Stimulated activated naive CD8-positive, alpha-beta T cell treated with anti-CD3 and anti-CD28 coated beads, Interleukin-15, amount 100 ng/mL, for 72 hours (primary cell): ENCODE measurements at places on chromosomes 11 and 22.
A peak's percentile ranks its signal among the peaks of the same experiment; 100 is the strongest.

- no peak for DNase-seq
Measured at GRCh38 chr11:105226766-105227165, 87.2 kb upstream of the CARD18 start.

- DNase-seq, result no peak
Measured at GRCh38 chr11:60981515-60981914, 10.0 kb downstream of the CD6 start.

GRCh38 chr22:42365942-42366695 is 66.1 kb downstream of the NFAM1 start:
- no peak for DNase-seq

DNA sequence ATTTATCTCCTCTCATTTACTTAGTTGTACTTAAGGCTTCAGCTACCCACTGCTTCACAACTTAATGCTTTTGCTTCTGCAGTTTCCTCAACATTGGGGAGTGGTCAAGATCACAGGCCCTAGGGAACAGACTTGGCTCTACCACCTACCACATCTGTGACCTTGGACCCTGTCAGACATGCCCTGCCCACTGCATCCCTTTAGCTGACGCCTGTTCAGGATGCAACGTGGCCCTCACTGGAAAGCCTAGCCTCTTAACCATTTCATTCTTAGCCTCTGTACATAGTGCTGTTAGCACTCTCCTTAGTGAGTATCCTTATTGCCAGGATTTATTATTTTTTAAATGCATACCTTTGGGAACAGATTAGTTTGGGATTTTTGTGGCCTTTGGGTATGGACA is 34.4 kb downstream of the TNRC6B start:
- DNase-seq, result no peak

GRCh38 chr11:44564670-44565210 is 723 bp upstream of the CD82 start:
- DNase-seq, result peak; percentile 20

GRCh38 chr22:21447694-21448402 is 19.3 kb upstream of the TMEM191C start:
- DNase-seq, result no peak

DNA sequence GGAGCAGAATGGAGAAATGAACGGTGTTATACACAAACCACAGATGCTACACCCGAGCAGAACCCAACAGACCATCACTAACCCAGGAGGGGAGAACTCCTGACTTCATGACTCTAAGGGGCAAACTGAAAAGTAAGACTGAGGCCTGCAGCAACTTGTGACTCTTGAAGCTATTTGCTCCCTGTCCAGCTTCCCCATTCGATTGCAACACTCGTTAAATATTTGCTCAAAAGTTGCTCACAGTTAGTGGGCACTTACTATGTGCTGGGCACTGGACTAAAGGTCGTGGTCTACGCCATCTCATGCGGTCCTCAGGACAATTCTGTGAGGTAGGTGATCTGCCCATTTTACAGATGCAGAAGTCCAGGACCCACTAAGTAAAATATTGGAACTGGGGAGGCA is 9.5 kb upstream of the ADA2 start:
- DNase-seq, result no peak

GRCh38 chr11:834371-835316 is 1.9 kb downstream of the CD151 start:
- DNase-seq, result no peak

GRCh38 chr11:108939135-108939534 is 274.3 kb downstream of the DDX10 start:
- no peak for DNase-seq

- no peak for DNase-seq
Measured at GRCh38 chr11:33892906-33893594, 1.2 kb upstream of the LMO2 start.

- DNase-seq, result no peak
Measured at GRCh38 chr11:132632641-132633124, 899.6 kb downstream of the OPCML start.

DNA sequence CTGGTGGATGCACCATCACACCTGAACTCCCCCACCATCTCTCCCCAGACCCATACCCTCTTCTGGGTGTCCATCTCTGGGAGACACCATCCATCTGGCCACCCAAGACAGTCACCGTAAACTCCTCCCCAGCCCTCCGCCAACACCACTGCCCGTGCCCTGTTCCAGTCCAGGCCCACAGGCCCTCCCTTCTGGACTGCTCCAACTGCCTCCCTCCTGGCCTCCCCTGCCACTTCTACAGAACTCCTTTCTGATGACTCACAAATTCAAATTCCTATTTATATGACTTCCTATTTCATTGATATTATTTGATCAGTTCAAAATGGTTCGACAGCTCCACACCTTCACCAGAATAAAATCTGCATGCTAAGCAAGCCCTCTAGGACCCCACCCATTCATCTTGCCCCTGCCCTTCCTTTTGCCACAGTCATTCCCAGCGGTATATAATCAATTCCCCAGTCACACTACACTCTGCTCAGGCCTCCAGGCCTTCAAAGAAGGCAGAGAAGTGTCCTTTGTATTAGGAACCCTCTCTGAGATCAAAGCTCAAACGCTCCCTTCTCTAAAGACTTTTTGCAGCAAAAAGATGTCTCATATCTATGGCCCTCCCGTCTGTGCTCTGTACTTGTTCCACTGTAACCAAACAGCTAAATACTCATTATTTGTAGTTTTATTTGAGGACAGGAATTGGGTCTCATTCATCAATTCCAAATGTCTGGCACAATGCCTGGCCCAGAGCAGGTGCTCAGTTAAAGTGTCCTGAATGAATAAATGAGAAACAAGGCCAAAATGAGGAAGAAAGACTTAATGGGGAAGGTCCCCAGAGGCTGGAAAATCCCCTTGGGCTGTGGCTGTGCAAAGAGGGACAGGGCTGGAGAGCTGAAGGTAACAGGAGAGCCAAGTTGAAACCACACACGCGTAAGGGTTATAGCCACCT is 29.0 kb downstream of the MYH9 start:
- DNase-seq, result peak; percentile 44

DNA sequence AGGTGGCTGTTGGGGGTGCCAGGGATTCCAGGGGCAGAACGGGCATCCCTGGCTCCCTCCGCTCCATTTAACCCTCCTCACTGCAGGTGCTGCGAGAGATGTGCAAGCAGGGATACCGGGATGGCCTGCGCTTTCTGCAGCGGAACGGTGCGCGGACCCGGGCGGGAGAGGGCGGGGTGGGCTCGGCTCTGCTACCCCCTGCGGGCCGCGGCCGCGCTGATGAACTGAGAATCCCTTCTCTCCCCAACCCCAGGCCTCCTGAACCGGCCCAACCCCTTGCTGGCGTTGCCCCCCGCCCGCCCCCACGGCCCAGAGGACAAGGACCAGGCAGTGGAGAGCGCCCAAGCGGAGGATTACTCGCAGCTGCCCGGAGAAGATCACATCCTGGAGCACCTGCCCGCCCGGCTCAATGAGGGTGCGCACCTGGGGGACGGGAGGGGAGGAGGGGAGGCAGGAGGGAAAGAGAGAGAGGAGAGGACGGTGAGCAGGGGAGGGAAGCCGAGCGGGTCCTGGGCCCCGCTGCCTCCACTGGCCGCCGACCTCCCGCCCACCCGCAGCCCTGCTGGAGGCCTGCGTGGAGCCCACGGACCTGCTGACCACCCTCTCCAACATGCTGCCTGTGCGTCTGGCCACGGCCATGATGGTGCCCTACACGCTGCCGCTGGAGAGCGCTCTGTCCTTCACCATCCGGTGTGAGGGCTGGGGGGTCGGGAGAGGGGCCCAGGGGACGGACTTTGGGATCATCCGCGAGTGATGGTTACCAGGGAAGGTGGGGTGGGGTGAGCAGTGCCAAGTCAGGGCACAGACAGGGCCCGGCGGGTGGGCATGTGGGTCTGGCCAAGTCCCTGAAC is 4.1 kb upstream of the CRACR2B start:
- no peak for DNase-seq

DNA sequence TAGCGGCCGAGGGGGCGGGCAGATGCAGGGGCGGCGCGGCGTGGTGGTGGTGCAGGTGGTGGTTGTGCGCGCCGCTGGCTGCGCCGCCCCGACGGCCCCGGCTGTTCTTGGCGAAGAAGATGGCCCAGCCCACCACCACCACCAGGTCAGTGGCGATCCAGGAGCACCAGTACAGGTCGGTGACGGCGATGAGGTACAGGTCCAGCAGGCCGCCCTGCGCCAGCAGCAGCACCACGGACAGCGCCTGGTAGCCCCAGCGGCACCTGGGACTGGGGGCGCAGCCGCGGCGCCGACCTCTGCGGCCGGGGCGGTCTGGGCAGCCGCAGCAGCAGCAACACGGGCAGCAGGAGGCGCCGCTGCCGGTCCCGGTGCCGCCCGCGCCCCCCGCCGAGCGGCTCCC is 879 bp downstream of the TMEM121B start:
- DNase-seq, result peak; percentile 54

- peak; percentile 81 for DNase-seq
Measured at GRCh38 chr11:78416285-78417174, 1.1 kb downstream of the GAB2 start.

GRCh38 chr11:36010010-36010740 is 66.3 kb downstream of the LDLRAD3 start:
- DNase-seq, result no peak

GRCh38 chr11:27254744-27255446 is 108.1 kb downstream of the CCDC34 start:
- no peak for DNase-seq

- no peak for DNase-seq
Measured at GRCh38 chr11:15806217-15806616, 550.1 kb downstream of the SOX6 start.
